ENCODE measurements at places on chromosomes 1 and 21.

GRCh38 chr1:237013608-237014007, 9.4 kb upstream of the MT1HL1 start:
- DNase-seq: no peak

DNA sequence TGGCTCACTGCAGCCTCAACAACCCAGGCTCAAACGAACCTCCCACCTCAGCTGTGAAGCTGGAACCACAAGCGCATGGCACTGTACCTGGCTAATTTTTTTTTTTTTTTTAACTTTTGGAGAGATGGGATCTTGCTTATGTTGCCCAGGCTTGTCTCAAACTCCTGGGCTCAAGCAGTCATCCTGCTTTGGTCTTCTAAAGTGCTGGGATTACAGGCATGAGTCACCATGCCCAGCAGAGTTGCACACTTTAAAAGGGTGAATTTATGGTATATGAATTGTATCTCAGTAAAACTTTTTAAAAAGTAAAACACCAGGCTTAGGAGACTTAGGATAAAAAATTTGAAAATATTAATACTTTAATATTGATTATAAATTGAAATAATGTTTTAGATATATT, 99.1 kb downstream of the CLEC20A start:
- DNase-seq: no peak

DNA sequence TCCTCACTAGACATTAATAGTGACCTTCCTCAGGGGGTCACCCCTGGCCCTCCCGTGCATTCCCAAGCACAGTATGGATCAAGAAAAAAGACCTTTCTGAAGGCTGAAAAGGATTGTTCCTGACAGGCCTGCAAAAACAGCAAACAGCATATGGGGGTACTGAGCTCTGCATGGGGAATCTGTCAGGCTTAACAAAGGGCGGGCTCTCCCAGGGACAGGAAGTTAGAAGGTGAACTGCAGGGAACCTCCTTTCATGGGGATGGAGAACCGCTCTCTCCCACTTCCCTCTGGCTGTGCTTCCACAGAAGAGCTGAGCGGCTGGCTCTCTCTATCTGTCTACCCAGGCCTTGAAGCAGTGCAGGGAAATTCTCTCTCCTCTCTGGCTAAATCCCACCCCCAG, 91.7 kb downstream of the DTL start:
- no peak for DNase-seq

- no peak for DNase-seq
Measured at GRCh38 chr1:29684141-29684540, 447.8 kb downstream of the PTPRU start.

DNA sequence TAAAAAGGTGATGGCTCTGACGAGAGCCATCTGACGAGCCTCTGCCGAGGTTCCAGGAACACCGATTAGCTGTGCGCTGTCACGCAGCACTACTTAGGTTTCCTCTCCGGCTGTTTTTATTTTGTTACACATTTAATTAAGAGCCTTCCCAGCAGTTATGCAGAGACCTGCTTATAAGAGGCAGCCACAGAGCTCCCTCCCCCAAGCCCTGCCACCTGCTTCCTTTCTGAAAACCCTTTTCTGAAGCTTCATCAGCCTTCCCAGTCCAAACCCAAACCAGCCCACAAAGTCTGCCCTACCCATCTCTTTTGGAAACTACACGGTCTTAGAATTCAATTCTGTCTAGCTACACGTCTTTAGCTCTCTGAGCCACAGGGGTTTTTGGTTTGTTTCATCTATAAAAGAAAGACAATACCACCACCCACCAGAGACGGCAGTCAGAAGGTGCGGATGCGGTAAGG, 49.1 kb downstream of the ERI3 start:
- no peak for DNase-seq

- no peak for DNase-seq
Measured at GRCh38 chr1:25045480-25046193, 115.6 kb upstream of the RUNX3 start.

DNA sequence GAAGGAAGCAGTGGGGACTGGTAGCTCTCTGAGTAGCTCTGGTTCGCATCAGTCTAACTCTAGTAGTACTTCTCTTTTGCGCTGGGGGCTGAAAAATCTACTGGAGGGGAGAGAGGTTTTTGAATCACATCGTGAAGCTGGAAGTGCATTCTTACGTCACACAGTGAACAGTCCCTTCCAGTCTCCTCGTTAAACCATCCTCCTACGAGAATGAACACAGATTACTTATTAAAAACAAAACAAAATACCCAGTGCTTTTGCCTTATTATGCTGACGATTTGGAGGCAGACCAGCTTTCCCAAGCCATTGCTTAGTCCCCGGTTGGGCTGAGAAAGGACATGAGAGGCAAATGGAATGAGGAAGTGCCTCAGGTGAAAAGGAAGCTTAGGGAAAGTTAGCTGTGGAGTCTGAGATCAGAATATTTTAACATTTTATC, 16.1 kb downstream of the HUNK start:
- DNase-seq: no peak

DNA sequence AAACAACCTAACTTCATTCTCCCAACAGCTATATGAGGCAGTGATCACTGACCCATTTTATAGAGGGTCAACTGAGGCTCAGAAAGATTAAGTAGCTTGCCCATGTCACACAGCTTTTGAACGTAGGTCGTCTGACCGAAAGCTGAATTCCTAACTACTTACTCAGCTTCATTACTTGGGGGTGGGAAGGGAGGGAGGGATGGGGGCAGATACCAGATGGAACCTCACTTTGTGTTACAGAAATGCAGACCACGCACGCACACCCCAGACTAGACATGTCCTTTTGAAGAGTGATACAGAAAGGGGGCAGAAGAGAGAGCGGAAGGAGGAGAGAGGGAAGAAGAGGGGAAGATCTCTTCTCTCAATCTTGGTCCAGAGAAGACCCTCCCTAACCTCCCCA, 2.3 kb downstream of the ADGRB2 start:
- no peak for DNase-seq

DNA sequence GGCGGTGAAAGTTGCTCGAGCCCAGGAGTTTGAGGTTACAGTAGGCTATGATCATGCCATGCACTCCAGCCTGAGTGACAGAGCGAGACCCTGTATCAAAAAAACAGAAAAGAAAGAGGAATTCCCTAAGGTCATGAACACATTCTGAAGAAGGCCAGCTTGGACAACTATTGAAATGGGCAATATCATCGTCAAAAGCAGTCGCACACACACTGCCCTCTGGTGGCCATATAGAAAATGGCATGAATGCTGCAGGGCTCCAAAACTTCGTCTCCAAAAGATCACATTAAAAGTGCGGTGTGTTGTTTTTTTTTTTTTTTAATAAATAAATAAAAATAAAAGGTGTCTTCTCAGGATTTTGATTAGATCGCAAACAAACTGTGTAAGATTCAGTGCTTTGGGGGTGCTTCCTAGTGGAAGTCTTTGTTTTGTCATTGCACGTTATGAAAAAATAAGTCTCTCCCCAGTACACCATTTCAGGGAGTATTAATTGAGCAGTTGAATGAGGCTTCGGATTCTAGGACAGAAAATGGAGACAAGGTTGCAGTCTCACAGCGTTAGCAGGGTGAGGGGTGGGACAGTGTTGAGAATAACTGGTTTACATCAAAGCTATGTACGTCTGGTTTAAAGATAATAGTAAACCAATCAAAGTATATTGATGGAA, 87.5 kb upstream of the FMN2 start:
- peak; percentile 15 for DNase-seq
